Kidney glomerular epithelial cell (primary cell): ENCODE measurements at places on chromosomes 16 and 17.

DNA sequence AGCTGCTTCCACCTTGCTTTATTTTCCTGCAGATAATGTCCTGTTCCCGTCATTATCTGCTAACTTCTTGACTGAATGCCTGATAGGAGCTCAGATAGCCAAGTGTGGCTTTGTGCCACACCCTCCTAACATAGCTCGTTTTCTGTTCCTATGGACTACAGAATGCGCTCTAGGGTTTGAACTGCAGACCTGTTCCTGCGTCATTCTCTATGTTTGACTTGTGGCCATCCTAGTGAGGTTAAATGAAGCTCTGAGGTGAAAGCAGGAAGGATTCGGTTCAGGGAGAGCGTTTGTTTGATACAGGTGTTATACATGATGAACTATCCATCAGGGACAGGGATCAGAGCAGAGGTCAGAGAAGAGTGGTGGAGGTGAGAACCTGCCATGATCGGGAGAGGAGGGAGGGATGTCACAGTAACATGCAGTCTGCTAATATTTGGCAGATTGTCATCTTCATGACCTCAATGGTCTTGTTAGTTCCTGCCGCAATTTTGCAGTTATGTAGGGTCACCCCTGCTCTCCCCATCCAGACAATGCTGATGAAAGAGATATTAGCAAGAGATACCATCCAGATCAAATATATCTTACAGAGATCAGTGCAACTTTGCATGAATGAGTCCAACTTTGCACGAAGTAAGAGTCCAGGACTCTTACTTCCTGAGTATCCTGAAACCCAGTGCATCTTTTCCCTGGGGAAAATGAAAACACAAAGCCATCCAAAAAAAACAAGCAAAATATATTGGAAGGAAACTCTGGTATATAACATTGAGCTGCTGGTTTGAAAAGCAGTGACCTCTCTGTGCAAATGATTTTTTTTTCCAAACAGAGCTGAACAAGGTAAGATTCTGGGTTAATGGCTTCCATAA, 32.8 kb downstream of the MPHOSPH6 start:
- DNase-seq, result no peak

DNA sequence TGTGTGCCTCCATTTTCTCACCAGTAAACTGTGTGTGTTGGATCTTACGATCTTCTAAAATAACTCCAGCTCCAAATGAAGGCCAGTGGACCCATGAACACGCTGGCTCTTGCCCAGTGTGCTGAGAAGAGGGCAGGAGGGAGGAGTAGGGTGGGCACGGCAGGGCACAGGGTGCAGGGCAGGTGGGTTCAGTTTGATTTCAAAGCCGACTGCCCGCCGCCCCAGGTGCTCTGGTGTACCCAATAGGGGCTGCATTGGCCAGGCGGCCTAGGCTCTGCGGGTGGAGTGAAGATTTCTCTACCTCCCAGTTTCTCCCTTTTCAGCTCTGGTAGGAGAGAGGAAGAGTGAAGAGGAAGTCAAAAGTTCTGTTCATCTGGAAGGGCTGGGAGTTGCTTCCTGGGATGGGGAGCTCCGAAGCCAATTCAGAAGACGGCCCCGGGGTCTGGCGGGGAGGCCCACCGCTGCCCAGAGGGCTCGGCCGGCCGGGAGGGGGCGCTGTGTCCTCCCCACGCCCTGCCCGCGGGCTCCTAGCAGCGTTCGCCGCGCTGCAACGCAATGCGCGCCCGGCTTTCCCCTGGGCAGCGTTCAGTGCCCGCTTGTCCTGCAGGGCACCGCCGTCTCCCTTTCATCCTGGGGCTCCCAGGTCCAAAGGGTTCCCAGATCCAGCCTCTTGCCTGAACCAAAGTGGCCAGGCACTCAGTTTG, 1.1 kb upstream of the CRHR1 start:
- DNase-seq, result no peak

- DNase-seq, result no peak
Measured at GRCh38 chr16:29835926-29836325, 15.7 kb downstream of the MVP start.

GRCh38 chr17:41540921-41541625, 13.0 kb upstream of the KRT19 start:
- peak; percentile 41 for DNase-seq

- DNase-seq, result no peak
Measured at GRCh38 chr17:81285179-81285878, 9.8 kb downstream of the SLC38A10 start.

DNA sequence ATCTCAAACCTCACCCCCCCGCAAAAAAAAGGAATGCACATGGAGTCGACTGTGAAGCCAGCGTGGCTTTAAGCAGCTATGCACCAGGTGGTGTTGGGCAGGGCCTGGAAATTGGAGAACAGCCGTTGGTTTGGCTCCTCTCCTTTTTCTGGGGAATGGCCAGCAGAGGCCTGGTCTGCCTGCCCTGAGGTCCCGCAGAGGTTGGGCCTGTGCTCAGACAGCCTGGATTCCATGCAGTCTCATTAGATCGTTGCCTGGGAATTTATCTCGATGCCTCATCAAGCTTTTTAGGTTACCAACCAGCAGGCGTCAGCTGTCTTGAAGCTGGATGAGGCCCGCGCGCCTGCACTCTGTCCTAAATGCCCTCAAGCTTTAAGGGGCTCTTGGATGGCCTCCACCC, 9.8 kb downstream of the SLC12A3 start:
- no peak for DNase-seq

GRCh38 chr16:74029115-74029792, 267.4 kb upstream of the PSMD7 start:
- DNase-seq, result no peak

GRCh38 chr17:12386225-12386624, 279.5 kb upstream of the MYOCD start:
- DNase-seq, result no peak

- no peak for DNase-seq
Measured at GRCh38 chr16:17335826-17336529, 134.8 kb downstream of the XYLT1 start.

GRCh38 chr16:70803319-70803718, 2.4 kb upstream of the VAC14 start:
- no peak for DNase-seq

DNA sequence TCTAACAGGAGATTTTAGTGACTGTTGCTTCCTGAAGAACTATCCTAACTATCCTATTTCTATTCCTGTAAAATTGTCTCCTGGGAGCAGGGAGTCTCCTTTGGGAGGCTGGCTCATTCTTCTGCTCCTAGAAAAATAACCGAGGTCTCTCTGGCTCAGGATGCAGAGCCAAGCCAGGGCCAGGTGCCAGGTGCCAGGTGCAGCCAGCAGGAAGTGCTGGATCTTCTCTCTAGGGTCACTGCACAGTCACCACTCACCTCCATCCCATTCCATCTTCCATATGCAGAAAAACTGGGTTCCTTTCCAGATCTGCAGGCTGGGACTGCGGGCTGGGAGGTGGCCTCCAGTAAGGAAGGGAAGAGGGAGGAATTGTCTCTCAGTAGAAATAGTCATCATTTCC, 3.8 kb upstream of the TMC7 start:
- DNase-seq, result no peak

- no peak for DNase-seq
Measured at GRCh38 chr16:68387301-68387700, 61.0 kb downstream of the SMPD3 start.

GRCh38 chr16:17241264-17241835, 229.4 kb downstream of the XYLT1 start:
- no peak for DNase-seq

- DNase-seq, result peak; percentile 42
Measured at GRCh38 chr17:40615068-40615840, 32.4 kb downstream of the SMARCE1 start.

GRCh38 chr16:89408315-89408714, 82.0 kb downstream of the ANKRD11 start:
- no peak for DNase-seq

DNA sequence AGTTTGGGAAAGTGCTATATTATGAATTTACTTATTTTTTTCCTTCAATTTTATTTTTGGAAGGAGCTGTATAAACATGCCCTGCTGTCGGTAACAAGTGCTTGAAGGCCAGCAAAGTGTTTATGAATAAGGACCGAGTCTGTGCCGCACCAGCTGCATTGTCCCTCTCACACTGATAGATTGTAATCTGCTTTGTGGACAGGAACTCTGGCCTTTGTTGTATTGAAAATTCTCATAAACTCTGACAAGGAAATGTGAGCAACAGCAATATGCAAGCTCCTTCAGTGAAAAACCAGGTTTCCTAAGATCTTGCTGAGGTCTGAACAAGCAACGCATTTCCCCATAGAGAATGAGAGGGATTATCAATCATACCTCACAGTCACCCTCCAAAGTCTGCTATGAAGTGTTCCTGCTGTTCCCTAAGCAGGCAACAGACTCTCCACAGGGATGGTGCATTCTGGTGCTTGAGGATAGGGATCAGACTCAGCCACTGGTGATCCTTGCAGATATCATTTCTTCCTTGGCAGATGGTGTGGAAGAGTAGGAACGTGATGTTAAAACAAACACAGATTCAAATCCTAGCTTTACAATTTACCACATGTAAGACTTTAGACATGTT, 109.6 kb downstream of the KCNJ2 start:
- DNase-seq, result no peak

DNA sequence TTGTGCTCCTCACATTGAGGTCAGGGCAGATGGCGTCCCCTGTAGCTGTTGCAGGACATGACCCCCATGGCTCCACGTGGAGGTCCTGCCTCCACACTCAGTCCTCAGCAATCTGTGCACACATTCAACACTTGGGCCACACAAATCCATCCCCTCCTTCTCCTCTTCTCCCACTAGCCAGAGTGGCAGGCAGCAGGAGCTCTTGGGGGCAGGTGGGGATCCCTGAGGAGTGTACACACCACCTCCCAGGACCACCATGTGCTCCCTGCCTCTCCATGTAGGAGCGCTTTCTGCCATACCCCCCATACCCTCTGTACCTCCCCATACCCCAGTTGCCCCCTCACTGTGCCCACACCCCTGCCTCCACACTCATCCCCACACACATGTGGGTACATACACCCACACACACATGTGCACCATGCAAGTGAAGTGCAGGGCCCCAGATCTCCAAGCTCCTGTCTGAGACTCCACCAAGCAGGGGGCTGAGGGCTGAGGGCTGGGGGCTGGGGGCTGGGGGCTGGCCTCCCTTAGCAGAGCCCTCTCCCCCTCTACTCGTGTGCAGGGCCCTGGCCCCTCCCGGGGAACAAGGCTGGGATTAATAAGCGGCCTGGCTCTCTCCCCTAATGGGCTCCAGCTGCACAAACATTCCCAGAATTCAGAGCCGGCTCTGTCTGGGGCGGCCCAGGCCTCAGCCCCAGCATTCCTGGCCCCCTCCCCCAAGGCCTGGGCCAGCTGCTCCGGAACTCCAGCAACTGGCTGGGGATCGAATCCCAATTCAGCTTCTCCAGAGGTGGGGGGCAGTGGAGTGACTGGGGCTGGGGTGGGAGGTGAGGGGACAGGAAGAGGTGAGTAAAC, 48.2 kb upstream of the MEIOC start:
- DNase-seq, result no peak

DNA sequence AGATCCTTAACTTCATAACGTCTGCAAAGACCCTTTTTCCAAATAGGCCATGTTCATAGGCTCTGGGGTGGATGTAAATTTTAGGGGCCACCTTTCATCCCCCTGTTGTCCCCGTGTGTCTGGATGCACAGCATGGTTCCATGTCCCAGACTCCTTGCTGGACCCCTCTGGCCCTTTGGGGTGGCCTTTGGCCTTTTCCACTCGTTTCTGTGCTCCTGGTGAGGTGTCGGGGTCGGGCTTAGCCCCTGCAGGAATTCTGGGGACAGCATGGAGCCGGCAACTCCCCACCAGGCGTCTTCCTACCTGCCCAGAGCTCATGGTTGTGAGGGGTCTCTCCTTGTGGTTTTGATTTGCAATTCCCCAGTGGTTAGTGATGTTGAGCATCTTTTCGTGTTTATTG, 183.5 kb downstream of the SEC14L1 start:
- no peak for DNase-seq

GRCh38 chr17:68327823-68328557, 36.7 kb downstream of the ARSG start:
- no peak for DNase-seq

DNA sequence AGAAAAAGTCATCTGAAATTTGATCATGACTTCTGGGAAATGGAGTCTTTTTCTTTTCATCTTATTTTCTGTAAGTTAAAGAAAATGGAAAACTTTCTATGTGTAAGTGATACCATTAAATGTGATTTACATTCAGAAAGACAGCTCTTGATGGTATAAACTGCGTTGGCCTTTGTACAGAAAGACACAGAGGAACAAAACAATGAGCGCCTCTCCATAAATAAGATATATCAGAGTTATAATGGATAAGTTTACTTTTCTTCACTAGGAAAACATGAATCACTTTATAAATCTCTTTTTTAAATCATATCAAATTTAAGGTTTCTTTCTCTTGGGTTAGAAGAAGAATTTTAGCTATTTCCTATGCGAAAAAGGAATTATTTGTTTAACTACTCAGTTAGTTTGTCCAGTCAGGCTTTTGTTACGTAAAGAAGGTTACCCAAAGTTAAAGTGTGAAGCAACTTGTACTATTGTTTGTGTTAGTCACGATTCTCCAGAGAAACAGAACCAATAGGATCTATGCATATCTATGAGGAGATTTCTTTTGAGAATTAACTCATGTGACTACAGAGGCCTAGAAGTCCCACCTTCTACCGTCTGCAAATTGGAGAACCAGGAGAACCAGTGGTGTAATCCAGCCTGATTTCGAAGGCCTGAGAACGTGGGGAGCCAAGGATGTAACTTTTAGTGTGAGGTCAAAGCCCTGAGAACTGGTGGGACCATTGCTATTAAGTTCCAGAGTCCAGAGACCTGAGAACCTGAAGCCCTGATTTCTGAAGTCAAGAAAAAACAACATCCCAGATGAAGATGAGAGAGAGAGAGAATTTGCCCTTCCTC, 295.4 kb upstream of the KCNJ16 start:
- DNase-seq, result no peak

- DNase-seq, result no peak
Measured at GRCh38 chr17:40648384-40648968, 858 bp upstream of the SMARCE1 start.

DNA sequence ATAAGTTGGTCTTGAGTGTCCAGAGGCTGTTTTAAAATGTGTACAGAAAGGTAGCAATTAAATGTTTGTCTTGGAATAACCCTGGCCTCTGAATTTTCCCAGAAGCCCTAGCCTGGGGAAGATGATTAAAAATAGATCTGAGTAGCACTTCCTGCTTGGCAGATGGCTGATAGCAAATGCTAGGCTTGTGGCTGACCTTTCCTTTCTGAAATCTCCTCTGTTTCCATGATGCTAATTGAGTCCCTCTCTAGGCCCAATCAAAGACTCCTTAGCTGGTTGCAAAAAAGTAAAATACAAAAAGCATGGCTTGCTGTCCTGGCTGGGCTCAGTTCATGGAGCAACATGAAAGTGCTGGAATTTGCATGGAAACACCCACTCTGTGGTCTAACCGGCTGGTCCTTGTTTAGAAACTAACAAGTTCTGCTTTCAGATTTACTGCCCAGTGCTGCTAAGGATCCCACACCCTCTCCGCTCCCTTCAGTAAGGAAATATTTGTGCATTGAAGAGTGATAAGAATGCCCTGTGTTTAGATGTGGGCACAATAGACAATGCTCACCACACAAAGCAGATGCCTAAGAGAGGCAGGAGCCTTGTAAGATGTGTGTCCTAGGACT, 40.8 kb downstream of the YPEL2 start:
- DNase-seq, result peak; percentile 31

- no peak for DNase-seq
Measured at GRCh38 chr17:57752031-57752905, 7.2 kb upstream of the CCDC182 start.
